ENCODE measurements at places on chromosomes 7 and 10. TPM values are rescaled to one million over a fixed set of nuclear protein-coding genes. Genes with fewer than 3 reads are reported as not detected.

Gene HMX2
- total RNA-seq = 0.13 TPM

Gene TSPAN13
- 17.8 TPM for total RNA-seq

Gene RPEL1
- total RNA-seq = not detected

Gene DNAJC2
- 49.0 TPM for total RNA-seq

Gene SFTPA2
- not detected for total RNA-seq

Gene CEP41
- 5.1 TPM for total RNA-seq

Gene SORCS1
- not detected for total RNA-seq

Gene GIMAP6
- total RNA-seq = 0.17 TPM

Gene GPR37
- not detected for total RNA-seq

Gene ELMO1
- total RNA-seq = 108 TPM

Gene NKX2-3
- not detected for total RNA-seq

Gene GDF10
- not detected for total RNA-seq

Gene LRIT1
- not detected for total RNA-seq

Gene UCN3
- not detected for total RNA-seq

Gene FFAR4
- total RNA-seq = not detected

Gene RAB19
- 0.55 TPM for total RNA-seq

- DNase-seq = no peak
Measured at GRCh38 chr10:79270466-79271246, 76.6 kb upstream of the PPIF start.

DNA sequence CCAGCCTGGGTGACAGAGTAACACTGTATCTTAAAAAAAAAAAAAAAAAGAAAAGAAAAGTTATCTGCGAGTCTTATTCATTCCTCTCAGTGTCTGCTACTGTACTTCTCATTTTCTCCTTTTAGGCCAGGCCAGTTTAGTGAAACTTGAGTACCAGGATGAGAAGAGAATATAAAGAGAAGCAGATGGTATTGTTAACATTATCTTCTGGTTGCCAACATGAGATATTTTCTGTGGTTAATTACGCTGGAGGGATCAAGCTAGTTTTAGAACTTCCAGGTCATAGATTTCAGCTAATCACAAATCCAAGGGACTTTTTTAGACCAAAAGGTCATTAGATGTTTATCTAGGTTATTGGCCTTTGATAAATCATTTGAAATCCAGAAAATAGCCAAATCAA, 252.6 kb upstream of the SMIM30 start:
- DNase-seq = no peak

DNA sequence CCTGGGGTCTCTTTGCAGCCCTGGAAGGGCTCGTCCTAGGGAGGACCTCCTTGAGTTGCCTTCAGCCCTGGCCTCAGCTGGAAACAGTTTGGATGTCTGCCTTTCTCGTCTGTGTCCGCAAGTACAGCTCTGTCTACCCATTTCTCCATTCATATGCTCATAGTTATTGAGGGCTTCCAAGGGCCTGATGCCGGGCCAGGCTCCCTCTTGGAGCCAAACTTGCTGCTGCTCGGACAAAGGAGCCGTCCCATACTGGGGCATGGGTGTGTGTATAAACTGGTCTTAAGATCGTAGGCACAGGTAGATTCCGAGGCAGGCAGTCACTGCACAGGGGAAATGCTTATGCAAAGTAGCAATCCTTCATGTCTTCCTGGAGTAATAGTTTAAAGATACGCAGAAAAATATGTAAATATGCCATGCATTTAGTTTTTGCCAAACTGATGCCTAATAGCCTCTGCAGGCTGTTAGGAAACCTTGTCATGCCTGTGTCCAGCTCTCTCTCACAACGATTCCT, 117.0 kb upstream of the BTBD16 start:
- no peak for DNase-seq

DNA sequence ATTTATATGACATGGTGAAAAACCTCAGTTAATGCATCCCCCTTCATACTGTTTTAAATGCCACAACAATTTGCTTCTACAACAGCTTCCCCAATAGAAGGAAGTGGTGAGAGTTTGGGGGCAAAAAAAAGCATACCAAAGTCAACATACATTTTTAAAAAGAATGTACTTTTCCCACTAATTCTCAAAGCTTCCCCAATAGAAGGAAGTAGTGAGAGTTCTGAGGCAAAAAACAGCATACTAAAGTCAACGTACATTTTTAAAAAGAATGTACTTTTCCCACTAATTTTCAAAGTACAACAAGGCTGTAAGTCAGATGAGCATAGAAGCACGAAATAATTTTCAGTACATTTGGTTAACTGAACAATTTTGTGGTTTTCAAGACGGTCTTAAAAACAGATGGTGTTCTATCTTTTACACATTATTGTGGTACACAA, 24.0 kb downstream of the WASL start:
- DNase-seq = no peak

- DNase-seq = no peak
Measured at GRCh38 chr7:112594397-112594796, 113.6 kb downstream of the LSMEM1 start.

- no peak for DNase-seq
Measured at GRCh38 chr10:129880191-129880870, 83.7 kb downstream of the EBF3 start.

- DNase-seq = no peak
Measured at GRCh38 chr10:61342858-61343572, 110.2 kb downstream of the TMEM26 start.

GRCh38 chr10:71747551-71748523, 25.5 kb downstream of the VSIR start:
- no peak for DNase-seq

- no peak for DNase-seq
Measured at GRCh38 chr10:121096617-121097431, 245.7 kb downstream of the WDR11 start.

DNA sequence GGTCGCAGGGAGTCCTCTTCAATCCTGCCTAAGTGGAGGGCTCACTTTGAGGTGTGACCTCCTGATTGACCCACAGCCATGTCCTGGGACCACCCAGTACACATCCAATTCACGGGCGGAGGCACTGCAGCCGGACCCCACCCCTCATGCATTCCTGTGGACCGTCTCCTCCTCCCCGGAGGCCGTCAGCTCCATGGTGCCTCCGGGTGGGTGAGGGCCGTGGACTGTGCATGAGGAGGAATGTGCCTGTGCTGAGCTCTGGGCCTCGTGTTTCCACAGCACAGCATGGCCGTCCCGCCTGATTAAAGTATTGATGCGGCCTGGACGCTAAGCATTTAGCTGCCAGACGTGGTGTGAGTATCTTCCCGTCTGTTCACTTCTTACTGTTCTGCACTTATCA, 52.8 kb downstream of the CFAP46 start:
- no peak for DNase-seq

- no peak for DNase-seq
Measured at GRCh38 chr7:18257711-18258110, 230.1 kb upstream of the PRPS1L1 start.

GRCh38 chr7:95904099-95904498, 131.7 kb downstream of the DYNC1I1 start:
- no peak for DNase-seq

DNA sequence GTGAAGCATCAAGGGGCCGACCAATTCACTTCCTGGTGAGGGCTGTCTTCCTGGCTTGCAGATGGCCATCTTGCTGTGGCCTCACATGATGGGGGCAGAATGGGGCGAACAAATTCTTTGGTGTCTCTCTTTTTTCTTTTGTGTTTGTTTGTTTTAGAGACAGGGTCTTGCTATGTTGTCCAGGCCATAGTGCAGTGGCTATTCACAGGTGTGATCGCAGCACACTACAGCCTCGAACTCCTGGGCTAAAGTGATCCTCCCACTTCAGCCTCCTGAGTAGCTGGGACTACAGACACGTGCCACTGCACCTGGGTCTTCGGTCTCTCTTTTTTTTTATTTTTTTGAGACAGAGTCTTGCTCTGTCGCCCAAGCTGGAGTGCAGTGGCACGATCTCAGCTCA, 20.1 kb downstream of the NOLC1 start:
- no peak for DNase-seq

DNA sequence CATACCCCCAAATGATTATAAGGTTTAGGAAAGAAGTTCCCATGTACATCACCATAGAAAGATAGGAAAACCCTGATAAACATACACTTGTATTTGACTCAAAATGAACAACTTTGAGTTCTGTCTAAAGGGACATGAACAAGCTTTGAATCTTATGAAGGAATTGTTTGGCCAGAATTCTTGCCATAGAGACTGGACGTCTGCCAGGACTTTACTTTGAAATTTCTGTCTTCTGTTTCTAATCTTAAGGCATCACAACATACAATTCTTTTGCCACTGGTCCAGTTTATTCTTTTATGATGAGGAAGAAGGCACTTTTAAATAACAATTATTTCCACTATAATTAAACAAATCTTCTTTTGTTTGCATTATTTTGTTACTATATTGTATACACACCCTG, 26.2 kb upstream of the CYP26C1 start:
- DNase-seq = no peak

DNA sequence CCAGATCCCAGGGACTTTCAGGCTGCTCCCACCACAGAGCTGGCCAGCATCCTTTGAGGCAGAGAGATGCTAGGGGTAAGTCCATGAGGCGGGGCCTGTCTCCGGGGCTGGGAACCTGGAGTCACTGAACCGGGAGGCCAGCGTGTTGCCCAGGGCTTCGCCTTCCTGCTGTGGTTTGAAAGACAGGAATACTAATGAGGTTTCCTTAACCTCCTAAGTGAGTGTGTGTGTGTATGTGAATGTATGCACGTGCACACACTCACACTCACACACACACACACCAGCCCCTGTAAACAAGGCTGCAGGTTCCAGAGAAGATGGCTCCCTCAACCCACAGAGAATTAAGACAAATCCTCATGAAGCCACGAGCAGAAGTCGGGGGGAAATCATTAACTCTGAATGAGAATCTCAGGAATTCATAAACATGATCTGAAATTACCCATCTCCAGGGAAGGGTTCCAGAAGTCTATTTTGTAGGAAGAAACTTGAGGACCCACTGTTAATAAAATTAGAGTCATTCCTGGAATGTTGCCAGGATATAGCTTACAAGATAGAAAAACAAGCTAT, 20.3 kb upstream of the PFKP start:
- DNase-seq = no peak

GRCh38 chr10:80413271-80413996, 5.1 kb downstream of the PRXL2A start:
- DNase-seq = no peak

- DNase-seq = no peak
Measured at GRCh38 chr10:117617659-117618058, 75.1 kb downstream of the EMX2 start.

GRCh38 chr7:3561932-3562331, 260.9 kb downstream of the SDK1 start:
- no peak for DNase-seq

GRCh38 chr7:22980422-22980821, 33.5 kb downstream of the HYCC1 start:
- no peak for DNase-seq

GRCh38 chr10:99966306-99966705, 43.4 kb downstream of the DNMBP start:
- no peak for DNase-seq

- DNase-seq = no peak
Measured at GRCh38 chr10:48400850-48401220, 94.4 kb downstream of the MAPK8 start.

GRCh38 chr10:111598433-111599059, 521.7 kb downstream of the ADRA2A start:
- DNase-seq = no peak

DNA sequence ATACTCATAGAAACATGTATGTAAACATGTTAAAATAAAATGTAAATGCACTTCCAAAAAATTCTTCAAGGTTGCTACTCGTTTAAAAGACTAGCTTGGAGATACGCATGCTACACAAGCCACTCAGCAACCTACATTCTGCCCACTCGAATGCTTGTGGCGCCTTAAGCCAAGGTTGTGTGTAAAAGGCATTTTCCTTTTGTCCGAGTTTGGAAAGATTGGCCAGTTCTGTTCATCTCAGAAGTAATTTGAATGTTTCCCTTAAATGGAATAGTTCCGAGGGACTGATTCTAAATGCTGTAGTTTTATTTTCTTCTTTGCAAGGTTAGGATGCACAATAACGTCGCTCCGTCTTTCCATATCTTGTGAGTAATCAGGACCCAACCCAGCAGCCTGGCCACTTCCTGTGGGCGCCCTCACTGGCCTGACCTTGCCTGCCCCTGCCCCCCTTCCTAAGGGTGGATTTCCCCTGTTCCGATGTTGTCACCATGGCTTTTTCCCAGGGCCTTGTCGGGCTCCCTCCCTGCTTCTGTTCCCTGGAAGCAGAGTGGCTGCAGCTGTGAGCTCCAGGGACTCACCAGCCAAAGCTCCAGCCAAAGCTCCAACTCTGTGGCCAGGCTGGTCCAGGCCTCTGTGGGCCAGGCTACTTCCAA, 70.6 kb downstream of the PTPRE start:
- no peak for DNase-seq

DNA sequence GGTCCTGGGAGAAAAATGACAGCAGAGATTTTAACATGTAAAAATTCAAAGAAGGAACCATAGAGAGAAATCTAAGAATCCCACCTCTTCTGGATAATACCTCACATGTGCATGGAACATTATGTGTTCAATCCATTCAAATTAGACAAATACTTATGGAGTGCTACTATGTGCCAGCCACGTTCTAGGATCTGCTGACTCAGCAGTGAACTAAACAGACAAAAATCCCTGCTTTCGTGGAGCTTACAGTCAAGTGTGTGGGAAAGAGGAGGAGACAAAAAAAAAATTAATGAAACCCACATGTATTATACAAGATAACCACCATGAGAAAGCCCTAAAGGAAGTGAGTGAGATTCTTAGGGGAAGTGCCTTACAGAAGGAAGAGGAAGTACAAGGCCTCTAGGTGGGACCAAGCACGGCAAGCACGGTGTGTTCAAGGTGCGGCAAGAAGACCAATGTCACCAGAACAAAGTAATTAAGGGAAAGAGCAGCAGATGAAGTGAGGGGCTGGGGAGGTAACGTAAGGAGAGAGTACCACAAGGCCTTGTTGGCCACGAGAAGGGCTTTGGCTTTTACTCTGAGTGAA, 71.0 kb downstream of the SLC25A13 start:
- no peak for DNase-seq
